ENCODE measurements at places on chromosomes 5 and 9.

DNA sequence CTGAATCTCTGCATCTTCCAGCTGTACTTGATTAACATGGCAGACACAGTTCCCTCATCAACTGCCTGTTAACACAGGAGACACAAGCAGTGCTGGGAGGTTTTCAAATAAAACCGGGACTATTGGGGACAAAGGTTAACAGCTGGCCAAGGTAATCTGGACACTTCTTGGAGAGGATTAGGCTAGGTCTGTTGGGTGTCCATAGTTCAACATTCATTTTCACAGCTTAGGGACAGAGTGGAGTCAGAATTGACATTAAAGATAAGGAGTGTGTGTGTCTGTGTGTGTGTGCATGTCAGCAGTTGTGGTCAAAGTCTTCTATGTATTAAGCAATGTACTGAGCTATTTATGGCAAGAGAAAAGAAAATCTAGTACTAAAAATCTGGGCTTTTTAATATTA is 216.2 kb downstream of the MED10 start:
- DNase-seq = no peak

GRCh38 chr5:74736759-74737158 is 30.2 kb downstream of the GFM2 start:
- DNase-seq = no peak

- DNase-seq = no peak
Observed at GRCh38 chr5:180433032-180433422, 61.2 kb upstream of the CNOT6 start.

GRCh38 chr9:124510650-124511425 is 3.6 kb upstream of the NR5A1 start:
- no peak for DNase-seq

DNA sequence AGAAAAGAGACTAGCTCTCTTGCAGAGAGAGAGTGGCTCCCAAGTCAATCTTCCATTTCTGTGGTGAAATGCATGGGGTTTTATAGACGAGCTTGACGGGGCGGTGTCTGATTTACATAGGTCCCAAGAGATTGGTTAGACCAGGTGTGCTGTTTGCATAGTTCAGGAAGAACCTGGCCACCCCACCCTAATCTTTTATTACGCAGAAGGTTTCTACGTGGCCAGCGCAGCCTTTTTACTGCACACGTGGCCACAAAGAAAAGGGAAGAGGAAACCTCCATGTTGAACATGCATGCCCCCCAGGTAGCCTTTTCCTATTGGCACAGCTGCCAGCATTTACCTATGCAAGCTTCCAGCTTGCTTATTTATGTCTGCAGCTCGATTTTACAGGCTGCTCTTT is 92.1 kb downstream of the CAVIN4 start:
- DNase-seq = no peak

GRCh38 chr5:149408252-149409099 is 29.4 kb upstream of the IL17B start:
- DNase-seq = no peak

DNA sequence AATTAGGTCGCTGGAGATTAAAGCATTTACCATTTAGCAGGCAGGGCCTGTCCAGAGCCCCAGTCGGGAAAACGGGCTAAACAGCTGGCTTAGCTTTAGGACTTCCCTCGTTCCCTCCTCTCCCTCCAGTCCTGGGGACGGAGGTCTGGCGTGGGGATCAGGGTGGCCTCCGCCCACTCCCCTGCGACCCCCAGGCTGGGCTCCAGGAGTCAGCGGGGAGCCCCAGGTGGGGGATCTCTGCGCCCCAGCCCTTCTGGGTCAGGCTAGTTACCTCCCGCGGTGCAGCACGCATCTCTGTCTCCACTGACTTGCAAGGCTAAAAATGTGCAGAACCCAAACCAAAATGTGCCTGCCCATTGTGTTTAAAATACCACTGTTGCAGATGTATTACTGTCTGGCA is 16.2 kb upstream of the CAMSAP1 start:
- DNase-seq = no peak

- no peak for DNase-seq
Observed at GRCh38 chr5:66416698-66417097, 179.5 kb upstream of the MAST4 start.

GRCh38 chr5:59559323-59559722 is 334.2 kb downstream of the PDE4D start:
- no peak for DNase-seq

DNA sequence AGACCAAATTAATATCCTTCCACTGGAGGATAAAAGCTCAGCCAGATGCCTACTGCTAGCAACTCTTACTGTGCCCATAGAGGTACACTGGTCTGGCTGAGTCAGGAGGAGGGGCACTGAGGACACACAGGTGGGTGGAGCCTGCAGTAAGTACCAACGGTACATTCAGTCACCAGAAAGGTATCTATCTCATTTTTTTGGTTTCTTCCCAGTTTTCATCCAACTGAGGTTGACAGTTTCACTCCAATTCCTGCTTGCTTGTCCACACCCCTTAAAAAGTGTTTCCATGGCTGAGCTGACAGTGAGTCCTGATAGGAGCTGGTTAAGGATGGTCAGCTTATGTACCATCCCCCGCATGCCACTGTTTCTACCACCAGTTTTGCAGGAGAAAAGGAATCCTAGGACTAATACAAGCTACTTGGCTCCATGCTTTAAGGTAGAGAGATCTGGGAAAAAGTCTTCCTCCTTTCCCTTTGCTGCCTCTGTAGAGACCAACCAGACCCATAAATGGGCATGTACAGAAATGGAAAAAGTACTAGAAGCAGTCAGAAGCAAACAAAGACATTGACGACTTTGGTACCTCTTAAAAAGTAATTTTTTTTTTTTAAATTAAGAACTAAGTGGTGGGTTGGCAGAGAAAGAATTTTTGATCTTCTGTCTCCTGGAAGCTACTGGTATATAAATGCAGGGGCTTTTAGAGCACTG is 3.2 kb downstream of the ELL2 start:
- no peak for DNase-seq

GRCh38 chr5:88682881-88683361 is 200.1 kb downstream of the MEF2C start:
- no peak for DNase-seq

- no peak for DNase-seq
Observed at GRCh38 chr5:145797336-145797735, 37.8 kb downstream of the PRELID2 start.

DNA sequence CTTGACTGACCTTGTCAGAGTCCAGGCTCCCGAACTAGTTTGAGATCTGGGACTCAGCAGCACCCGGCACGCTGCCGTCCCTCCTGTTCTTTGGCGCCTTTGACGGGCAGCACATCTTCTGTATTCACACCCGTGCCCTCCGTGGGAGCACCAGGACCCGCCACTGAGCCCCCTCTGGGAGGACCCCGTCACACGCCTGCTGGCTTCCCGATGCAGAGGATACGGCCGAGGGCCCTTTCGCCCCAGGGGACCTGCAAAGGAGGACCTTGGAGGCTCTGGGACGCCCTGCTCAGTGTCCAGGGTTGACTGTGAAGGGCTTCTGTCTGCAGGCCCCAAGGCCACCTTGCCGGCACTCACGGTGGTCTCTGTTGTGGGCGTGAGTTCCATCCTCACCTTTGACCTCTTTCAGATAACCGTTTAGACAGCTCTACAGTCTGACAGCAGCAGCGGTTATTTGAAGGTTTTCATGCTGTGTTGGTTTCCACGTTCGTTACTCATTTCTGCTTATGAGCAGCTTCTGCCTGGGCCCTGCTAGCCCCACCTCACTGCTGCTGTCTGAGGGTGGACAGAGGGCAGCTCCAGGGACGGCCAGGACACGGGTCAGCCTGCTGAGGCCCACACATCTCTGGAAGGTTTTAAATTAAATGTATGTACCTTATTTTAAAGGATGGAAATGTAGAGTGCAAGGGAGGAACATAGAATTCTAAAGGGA is 12.6 kb upstream of the EXOC3 start:
- DNase-seq = no peak

GRCh38 chr9:87592554-87593358 is 95.1 kb downstream of the DAPK1 start:
- DNase-seq = no peak

DNA sequence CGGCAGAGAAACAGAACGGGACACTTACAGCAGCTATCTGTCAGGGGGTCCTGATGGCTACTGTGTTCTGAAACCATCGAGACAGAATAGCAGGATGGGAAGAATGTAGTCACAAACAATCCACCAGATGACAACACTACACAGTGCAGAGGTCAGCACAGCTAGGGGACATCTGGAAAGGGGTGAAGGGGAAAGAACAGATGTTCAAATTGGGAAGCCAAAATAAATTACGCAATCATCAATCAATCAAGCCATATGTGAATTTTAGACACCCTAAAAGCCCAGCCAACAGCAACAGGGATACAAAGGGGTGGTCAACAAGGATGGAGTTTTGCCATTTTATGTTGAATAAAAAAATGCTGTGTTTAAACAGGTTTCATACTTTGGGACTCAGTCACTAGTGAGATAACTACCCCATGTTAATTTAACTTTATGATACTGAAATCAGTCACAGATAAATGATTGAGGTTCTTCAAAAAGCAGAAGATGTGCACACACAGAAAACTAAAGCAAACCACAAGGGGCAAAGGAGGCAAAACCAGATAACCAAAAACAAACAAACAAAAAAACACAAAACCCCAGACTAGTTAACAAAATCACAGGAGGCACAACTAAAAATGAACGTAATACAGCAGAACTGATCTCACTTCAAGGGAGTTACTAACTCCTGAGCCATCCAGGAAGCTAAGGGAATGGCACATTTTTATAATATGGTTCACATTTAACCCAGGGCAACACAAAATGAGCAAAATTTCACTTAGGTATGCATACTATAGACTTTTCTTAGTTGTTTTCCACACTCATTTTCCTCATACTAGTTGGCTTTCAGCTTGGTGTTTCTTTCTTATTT is 65.9 kb downstream of the HABP4 start:
- no peak for DNase-seq

GRCh38 chr5:168714046-168714445 is 134.9 kb upstream of the PANK3 start:
- no peak for DNase-seq

GRCh38 chr9:107635803-107636174 is 146.2 kb upstream of the KLF4 start:
- no peak for DNase-seq

DNA sequence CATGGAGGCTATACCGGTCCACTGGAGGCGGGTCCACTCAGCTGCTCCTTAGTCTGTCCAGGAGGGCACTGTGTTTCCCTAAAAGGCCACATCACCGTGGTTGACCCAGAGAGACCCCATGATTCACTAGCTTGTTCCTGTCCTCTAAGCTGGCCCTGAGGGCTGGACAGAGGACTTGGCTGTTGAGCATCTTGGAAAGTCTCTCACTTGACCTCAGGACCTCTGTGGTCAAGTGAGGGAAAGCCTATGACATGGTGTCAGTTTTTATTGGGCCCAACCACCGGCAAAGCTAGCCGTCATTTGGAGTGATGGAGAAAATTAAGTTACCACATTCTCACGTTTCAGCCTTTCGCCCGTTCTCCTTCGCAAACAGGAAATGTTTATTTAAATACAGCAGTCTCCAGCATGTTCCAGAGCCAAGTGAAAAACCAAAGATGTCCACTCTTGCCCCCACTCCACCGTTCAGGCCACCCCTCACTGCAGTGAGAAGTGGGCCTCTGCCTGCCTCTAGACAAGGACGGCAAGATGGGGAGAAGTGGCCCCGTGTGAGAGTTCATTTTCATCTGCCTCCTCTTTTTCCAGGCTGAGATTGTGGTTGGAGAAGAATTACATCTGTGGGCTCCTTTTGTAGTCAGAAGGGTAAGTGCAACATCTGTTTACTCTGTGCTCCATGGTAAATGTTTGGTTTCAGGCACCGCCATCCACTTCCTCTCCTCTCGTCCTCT is 4.4 kb downstream of the SLIT3 start:
- DNase-seq = no peak

DNA sequence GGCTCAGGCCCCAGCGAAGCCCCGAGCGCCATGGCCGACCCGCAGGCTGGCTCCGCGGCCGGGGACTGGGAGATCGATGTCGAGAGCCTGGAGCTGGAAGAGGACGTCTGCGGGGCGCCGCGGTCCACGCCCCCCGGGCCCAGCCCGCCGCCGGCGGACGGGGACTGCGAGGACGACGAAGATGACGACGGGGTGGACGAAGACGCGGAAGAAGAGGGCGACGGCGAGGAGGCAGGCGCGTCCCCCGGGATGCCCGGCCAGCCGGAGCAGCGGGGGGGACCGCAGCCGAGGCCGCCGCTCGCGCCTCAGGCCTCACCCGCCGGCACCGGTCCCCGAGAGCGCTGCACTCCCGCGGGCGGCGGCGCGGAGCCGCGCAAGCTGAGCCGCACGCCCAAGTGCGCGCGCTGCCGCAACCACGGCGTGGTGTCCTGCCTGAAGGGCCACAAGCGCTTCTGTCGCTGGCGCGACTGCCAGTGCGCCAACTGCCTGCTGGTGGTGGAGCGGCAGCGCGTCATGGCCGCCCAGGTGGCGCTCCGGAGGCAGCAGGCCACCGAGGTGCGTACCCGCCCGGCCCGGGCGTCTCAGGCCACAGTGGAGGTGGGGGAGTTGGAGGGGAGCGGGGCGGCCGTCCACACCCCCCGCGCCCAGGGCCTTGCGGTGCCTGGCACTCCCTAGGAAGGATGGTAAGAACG is 1.6 kb downstream of the DMRT2 start:
- DNase-seq = no peak

- no peak for DNase-seq
Observed at GRCh38 chr5:54001976-54002775, 308.2 kb downstream of the ARL15 start.

- no peak for DNase-seq
Observed at GRCh38 chr5:170785416-170785815, 1.9 kb downstream of the GABRP start.

DNA sequence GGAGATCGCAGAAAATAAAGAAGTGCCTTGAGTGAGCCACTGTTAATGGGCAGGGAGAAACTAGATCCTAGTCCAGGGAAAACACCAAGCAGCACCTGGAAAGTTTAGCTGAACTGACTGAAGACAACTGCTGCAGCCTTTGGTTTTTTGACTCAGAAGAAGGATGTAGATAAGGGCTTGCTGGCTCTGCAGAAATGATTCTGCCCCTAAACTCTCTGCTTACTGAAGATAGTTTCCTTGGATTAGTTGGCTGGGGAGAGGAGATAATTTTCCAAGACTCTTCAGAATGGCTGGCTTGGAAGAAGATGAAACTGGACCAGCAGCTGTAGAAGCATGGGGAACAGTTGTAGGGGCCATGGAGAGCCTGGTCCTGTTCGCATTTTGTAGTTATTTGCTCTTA is 471.8 kb downstream of the KDM4C start:
- no peak for DNase-seq

DNA sequence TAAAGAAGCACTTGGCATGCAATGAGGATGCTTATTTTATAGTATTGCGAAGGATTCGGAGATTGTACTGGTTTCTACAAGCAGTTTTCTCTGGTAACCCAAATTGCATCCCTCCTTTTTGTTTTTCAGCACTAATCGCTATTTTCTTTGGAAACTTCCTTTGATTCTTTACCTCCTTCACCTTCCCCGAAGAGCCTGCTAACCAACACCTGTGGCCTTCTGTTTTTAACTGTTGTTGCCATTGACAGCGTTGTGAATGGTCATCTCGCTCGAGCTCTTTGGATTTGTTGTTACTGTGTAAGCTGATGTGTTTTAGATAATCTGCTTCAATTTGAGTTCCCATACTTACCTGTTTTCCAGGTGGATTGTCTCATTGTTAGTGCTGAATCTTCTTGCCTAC is 1.1 kb downstream of the CNOT6 start:
- no peak for DNase-seq

- DNase-seq = no peak
Observed at GRCh38 chr9:102237094-102237493, 498.6 kb upstream of the GRIN3A start.

- no peak for DNase-seq
Observed at GRCh38 chr5:124743602-124744169, 2.8 kb downstream of the ZNF608 start.

Data from D721Med (cell line).